Fibroblast of the aortic adventitia (primary cell): ENCODE measurements at places on chromosomes 6 and 20. TPM values are rescaled to one million over a fixed set of nuclear protein-coding genes. Genes with fewer than 3 reads are reported as not detected.

The WFDC12 gene
- not detected in 2 replicates for total RNA-seq

The LGSN gene
- total RNA-seq, result not detected in 2 replicates

The DDO gene
- 1.3 and 2.3 TPM in 2 replicates for total RNA-seq

DNA sequence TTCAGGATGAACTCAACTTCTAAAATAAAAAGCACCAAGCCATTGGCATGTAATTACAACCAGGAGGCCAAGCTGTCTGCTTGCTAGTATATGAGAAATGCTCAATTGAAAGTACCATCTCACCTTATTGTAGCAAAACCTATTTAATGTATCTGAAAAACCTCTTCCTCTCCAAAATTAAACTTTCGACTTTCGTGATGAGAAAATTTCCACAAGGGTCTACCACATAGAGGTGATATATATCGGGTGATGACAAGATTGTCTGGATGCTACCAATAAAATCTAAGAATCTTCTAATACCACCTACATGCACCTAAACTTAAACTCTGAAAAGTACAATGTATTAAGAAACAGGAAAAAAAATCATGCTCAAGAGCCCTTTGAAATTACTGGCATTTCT is 74.2 kb downstream of the ATXN1 start:
- no peak for DNase-seq

DNA sequence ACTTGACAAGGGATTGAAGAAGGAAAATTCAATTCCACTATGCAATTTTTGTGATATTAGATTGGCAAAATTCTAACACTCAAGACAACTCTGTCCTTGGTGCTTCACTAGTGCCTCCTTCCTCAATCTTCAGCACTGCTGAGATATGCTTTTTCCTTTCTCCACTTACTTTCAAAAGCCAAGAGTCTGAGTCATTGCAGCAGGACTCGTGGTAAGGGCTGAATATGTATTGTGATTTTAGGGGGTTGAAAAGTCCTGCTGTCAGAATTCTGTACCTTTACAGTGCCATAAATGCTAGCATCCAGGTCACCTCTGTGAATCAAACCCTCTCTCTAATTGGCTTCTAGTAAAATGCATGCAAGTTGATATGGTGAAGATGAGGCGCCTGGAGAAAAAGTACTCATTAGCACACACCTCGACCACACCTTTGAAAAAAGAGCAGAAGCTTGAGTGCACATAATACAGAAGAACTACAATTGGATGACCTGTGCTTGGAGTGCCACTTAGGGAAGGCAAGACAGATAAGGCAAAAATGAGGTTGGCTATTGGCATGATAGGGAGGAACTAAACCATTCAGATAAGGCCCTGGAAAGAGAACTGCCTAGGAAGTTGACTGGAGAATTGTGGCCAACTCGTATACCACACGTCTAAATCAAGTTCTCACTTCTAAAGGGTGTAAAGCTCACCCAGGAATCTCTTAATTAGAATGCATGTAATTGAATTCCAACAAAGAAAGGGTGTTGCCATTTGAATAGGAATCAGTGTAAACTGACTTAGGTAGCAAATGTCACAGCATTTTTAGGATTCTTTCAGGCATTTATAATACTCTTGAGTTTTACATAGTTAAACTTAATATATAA is 43.6 kb upstream of the FAM83B start:
- no peak for DNase-seq

DNA sequence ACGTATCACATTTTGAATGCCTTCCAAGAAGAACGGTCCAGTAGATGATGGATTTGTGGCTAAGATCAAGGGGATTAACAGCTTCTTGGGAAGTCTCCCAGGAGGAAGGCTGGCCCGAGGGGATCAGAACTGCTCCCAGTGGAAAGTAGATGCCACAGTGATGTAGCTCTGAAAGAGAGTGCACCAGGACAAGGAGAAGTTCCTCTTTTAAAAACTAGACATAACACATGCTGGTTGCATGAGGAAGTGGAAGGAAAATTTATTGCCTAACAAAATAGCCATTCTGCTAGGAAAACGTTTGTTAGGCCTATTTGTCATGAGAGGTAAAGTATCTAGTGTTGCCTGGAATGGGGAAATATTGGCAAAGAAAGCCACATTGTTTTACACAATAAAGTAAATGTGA is 87.8 kb downstream of the CDH26 start:
- DNase-seq, result peak; percentile 11

DNA sequence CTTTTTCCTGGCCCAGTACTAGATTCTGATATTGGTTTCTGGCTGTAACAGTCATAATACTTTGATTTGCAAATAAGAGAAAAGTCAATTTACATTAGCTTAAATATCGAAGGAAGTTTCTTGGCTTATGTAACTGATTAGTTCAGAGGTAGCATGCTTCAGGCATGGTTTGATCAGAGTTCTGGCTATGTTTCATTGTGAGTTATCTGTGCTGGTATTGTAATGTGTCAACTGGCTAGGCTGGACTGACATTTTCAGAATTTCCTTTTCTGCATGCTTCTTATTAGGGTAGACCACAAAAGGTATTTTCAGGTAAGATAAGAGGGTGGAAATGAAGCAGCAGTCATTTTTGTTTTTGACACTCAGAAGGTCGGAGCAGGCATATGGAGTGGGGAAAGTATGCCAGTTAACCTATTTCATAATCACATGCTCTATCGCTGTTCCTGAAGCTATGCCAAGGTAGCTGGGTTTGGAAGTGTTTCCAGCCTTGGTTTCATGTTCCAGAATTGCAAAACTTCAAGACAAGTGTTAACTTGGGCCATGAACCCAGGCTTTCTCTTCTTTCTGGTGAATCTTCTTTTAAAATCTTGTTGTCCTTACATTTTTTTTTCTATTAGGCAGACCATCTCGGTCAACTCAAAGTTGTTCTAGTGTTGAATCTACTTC is 244.9 kb downstream of the DHX35 start:
- DNase-seq, result peak; percentile 22

DNA sequence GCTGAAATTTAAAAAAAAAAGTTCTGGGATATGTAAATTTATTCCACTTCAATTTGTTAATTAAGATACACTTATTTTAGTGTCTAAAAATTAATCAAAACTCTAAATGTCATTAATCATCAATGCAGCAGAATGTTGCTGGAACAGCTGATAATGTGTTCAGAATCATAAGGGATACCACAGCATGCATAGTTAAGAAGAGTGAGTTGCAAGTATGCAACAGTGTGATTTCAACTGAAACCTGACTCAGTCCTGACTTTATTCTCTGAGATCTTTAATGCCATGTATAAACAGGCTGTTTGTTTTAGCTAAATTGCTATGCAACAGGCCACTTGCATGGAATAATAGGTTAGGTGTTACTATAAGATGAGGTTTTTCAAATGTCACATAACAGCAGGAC is 1.4 kb downstream of the GRIK2 start:
- DNase-seq, result no peak

- no peak for DNase-seq
Measured at GRCh38 chr6:89058627-89059026, 21.9 kb upstream of the PNRC1 start.

DNA sequence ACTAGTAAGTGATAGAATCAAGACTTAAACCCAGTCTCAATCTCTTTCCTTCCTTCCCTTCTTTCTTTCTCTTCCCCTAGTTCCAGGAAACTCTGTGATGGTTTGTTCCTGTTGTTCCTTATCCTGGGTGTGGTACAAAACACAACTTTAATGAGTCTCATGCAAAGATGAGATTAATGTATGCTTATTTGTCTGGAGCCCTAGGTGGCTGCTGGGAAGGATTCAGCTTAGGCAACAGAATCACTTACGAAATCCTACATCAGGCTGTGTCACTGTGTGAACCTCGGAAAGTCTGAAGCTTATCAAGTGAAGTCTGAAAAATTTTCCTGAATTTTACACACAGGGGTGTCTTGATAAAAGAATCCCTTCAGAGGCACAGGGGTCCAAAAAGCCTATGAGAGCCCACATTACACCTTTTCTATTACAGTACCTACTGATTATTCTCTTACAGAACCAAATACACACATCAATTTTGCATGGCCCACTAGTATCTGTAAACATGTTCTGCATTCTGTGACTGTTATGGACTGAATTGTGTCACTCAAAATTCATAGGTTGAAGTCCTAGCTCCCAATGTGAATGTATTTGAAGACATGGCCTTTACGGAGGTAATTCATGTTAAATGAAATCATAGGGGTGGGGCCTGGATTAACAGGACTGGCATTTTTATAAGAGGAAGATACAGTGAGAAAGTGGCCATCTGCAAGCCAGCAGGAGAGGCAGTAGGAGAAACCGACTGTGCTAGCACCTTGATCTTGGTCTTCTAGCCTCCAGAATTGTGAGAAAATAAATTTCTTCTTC is 144.7 kb downstream of the MYB start:
- no peak for DNase-seq

- no peak for DNase-seq
Measured at GRCh38 chr6:127857051-127857637, 43.7 kb downstream of the THEMIS start.

DNA sequence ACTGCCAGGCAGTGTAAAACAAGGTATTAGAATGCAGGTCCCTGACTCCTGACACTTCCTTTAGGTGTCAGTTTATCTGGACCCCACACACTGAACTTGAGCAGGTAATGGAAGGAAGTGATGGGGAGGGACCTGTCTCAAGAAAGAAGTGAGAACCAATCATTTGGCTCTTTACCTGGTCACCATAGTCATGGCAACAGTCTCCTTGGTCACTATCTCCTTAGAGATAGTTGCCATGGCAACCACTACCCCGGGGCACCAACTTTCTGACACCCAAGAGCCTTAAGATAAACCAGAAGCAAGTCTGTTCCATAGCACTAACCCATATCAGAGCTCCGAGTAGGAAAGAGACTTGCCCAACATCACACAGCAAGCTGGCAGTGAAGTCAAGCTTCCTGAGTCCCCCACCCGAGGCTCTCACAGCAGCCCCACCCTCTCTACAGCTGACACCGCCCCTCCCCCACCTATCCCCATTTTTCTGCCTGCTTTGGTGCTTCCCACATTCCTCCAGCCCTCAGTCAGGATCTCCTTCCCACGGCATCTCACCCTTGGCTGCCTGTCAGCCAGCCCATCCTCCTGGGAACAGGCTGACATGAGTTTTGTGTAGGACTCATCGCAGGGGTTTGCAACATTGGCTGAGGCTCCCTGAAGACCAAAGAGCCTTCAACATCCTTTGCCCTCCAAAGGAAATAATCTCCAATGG is 16.3 kb upstream of the HM13 start:
- peak; percentile 86 for DNase-seq

DNA sequence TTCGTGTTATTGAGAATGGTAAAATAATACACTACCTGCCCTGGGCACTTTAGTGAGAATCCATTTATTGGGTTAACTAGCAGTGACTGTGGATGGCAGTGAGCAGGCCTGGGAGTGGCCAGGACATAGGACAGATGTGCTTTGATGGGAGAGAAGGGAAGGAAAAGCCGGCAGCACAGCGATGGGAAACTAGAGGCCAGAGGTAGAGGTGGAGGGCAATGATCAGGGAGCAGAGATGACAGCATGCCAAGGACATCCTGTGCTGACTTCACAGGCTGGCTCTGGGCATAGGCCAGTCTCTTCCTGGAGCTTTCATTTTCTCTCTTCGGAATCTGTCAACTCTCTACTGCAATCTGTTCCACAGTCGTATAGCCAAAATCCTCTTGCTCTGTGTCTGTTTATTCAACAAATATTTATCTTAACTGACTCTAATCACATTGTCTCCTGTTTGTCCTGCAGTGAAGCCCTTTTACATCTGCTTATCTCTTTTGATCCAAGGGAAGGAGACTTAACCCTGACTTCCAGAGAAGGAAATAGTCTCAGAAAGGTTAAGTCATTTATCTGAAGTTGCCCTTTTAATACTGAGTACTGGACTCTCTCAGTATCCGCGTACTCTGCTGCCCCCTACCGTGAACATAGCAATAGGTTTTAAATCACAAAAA is 18.4 kb upstream of the MMP24 start:
- DNase-seq, result peak; percentile 87

DNA sequence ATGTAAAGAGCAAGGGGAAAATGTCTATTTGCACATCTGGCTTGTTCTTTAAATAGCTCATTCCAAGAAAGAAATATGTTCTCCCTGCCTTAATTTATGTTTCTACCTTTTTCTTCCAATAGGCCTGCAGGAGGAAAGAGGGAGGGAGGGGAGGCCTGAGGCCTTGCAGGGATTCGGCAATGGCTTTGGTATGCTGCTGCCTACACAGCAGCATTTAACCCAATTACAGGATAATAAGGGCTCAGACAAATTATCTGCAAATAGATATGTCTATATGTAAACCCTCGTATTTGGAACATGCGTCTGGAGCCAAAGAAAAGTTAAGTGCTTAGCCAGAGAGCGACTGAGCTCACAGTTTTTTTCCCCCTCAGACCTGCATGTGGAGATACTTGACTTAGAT is 277.2 kb downstream of the CDC5L start:
- no peak for DNase-seq

GRCh38 chr6:170052991-170053821 is 237.7 kb downstream of the DLL1 start:
- DNase-seq, result no peak
